ENCODE measurements at places on chromosomes 4 and X.

DNA sequence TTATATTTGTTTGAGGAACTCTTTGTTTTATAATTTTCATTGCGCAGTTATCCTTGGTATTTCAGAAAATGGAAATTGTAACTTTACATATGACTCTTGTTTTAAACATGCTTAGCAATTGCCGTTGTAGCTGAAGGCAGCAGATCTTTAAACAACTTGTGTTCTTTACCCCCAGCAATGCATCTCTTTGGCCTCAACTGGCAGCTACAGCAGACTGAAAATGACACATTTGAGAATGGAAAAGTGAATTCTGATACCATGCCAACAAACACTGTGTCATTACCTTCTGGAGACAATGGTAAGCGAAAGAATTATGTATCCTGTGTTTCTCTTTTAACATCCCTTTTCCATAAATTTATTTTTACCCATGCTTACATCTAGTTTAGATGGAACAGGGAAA is 263.6 kb downstream of the DCTD start:
- DNase-seq = no peak

DNA sequence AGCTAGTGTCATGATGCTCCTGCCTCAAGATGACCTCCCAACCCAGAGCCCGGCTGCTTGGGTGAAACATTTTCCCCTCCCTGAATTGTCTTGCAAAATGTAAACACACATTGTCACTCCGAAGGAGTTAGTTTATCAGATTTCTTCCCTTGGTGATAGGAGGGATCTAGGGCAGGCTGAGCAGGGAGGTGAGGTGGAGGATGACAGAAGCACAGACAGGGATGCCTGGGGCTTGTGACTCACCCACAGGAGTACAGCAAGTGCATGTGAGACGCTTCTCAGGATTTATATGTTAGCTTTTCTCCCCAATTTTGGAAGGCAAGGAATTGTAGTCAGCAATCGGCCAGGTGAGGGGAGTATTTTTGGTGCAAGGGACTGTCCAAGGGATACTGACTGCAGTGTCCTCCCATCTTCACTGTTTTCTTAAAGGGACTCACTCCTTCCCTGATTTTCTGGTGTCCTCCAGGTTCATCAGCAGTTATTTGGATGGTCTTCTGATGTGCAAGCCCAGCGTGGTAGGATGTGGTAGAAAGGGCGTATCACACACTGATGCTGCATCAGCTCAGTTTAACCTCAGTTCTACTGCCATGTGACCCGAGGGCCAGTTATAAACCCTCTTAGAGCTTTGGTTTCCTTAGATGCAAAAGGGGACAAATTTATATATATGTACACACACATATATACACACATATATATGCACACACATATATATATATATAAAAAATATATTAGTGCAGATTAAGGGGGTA is 46.2 kb upstream of the IGFBP7 start:
- no peak for DNase-seq

GRCh38 chr4:54231768-54232688 is 2.9 kb downstream of the PDGFRA start:
- DNase-seq = no peak

- no peak for DNase-seq
These were observed 48.8 kb downstream of the IGFBP7 start for GRCh38 chr4:57061395-57061794.

GRCh38 chr4:3199653-3200422 is 49.1 kb upstream of the MSANTD1 start:
- no peak for DNase-seq

DNA sequence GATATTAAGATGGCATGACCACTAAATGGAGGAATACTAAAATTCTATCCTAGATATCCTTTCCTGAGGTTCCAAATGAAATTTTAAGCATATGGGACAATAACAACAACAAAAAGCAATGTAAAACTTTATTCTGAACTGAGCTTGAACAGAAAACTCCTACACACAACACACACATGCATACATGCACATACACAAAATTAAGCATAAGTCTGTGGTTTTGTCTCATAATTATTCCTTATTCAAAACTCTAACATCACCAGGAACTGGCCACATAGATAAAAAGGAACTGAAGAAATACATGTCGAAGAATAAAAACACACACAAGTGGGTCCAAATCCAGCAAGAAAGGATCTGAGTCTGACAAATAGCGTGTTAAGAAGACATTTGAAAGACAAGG is 168.0 kb downstream of the COX18 start:
- no peak for DNase-seq

DNA sequence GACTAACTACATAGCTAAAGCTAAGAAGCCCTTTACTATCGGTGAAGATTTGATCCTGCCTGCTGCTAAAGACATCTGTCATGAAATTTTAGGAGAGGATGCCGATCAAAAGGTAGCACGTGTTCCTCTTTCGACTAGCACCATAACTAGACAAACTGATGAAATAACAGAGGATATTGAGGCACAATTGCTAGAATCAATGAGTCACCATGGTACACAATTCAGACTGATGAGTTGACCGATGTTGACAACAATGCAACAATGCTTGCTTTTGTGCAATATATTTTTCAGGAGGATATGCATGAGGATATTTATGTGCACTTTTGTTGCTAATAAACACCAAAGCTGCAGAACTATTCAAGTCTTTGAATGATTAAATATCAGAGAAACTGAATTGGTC is 24.3 kb downstream of the TBCK start:
- DNase-seq = no peak

DNA sequence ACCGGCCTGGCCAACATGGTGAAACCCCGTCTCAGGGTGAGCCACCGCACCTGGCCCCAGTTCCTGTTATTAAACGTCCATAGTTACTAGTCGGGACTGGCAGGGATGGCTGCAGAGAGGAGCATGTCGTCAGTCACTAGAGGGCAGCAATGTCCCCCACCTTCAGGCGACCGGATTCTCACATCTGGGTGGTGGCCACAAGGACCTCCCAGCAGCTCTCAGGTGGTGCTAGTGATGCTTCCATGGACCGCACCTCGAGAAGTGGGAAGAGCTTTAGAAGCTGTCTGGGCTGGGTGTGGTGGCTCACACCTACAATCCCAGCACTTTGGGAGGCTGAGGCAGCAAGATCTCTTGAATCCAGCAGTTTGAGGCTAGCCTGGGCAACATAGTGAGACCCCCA is 13.3 kb upstream of the IL3RA start:
- peak; percentile 23 for DNase-seq

DNA sequence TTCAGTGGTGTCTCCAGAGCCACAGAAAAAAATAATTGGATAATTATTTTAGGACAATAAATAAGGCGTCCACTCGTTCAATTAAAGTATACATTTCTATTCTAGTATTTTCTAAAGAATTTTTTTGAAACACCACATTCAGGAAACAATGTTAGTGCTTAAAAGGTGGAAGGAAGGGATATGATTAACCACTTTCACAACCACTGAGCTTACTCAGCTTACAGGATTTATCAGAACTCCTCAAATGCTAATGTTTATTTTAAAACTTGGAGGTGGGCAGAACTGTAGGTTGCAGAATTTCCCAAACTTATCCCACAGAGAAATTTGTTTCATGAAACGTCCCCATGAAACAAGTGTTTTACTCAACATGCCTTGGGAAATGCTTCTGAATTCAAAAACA is 54.3 kb upstream of the MAGEB2 start:
- no peak for DNase-seq

- no peak for DNase-seq
These were observed 11.3 kb downstream of the BMP2K start for GRCh38 chr4:78787392-78788006.

- no peak for DNase-seq
These were observed 16.3 kb downstream of the NDNF start for GRCh38 chr4:121056066-121056465.

GRCh38 chr4:99875071-99875470 is 19.2 kb downstream of the LAMTOR3 start:
- DNase-seq = no peak

GRCh38 chr4:26815706-26816105 is 44.9 kb upstream of the STIM2 start:
- DNase-seq = no peak

GRCh38 chrX:40167850-40168479 is 70.2 kb upstream of the BCOR start:
- no peak for DNase-seq

GRCh38 chr4:168240821-168241220 is 77.7 kb downstream of the DDX60 start:
- no peak for DNase-seq

GRCh38 chr4:140930557-140930956 is 174.4 kb upstream of the TBC1D9 start:
- DNase-seq = no peak

- DNase-seq = no peak
These were observed 106.3 kb downstream of the SORCS2 start for GRCh38 chr4:7298619-7299009.

DNA sequence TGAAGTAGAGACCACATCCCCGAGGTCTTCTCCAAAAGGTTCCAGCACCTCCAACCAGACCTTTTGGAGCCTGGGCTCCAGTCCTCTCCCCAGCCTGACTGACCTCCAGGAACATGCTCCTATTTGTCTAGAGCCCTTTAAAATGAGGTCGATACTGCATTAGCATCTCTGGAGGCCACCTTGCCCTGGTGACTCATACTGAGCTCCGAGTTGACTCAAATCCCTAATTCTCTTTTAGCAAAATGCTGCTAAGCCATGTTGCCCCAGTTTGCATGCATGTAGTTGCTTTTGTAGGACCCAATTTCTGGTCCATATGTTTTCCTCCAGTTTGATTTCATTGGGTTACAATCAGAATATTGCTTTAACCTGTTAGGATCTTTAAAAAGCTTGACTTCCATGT is 43.5 kb upstream of the CITED1 start:
- no peak for DNase-seq

DNA sequence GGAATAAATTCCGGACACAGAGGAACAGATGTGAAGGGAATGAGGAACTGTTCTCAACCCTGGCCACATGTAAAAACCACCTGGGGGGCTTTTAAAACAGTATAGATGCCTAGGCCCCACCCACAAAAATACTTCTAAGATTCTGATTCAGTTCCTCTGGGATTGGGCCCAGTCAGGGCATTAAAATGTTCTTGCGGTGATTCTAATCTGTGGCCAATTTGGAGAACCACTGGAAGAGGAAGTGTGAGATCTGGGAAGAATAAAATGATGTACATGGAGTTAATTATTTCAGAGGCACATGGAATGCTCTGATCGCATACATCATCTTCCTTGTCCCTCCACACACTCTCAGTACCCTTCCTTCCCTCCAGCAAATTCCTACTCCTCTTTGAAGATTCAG is 192.2 kb downstream of the APBB2 start:
- no peak for DNase-seq

- DNase-seq = no peak
These were observed 469.0 kb downstream of the IDS start for GRCh38 chrX:149036086-149036485.

GRCh38 chr4:95531141-95531540 is 17.6 kb downstream of the UNC5C start:
- no peak for DNase-seq

- DNase-seq = no peak
These were observed 104.9 kb upstream of the PSAPL1 start for GRCh38 chr4:7539659-7540058.

- no peak for DNase-seq
These were observed 5.6 kb downstream of the QRFPR start for GRCh38 chr4:121375262-121375661.

- DNase-seq = no peak
These were observed 20.8 kb downstream of the CLCN4 start for GRCh38 chrX:10177601-10178000.

- no peak for DNase-seq
These were observed 130.8 kb downstream of the COL4A6 start for GRCh38 chrX:108307132-108308085.

DNA sequence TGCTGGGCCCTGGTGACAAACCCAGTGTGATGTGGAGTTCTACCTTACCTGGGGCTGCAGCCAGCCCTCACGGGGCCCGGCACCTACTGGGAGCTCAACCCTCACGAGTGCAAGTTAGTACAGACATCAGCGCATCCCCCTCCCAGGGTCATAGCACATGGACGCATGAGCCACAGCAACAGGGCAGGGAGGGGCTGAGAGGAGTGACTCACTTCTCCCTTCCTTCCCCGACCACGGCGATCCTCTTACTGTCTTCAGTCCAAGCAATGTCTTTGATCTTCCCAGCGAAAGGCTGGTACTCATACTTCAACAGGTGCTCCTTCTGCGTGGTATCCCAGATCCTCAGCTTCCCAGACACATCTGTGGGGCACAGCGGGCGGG is 17.8 kb downstream of the WDR1 start:
- no peak for DNase-seq

- DNase-seq = no peak
These were observed 52.8 kb upstream of the CCSER1 start for GRCh38 chr4:90074322-90074886.

DNA sequence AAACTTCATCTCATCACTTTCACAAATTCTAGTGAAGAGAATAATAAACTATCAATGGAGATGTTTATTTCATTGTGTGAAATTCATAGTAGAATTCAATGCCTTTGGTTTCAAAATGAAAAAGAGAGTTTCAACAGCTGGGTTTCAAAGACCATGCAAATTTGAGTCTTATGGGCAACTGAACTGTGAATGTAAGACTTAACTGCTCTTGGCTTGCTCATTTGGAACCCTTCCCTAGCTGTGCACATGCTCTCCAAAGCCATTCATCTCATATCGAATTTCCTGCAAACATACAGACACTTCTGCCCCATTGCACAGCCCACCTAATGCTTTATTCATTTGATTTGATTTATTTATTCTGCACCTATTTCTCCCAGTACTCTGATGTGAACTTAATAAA is 154.5 kb downstream of the GRXCR1 start:
- DNase-seq = no peak

GRCh38 chr4:139700568-139700967 is 34.9 kb downstream of the MGST2 start:
- DNase-seq = no peak

DNA sequence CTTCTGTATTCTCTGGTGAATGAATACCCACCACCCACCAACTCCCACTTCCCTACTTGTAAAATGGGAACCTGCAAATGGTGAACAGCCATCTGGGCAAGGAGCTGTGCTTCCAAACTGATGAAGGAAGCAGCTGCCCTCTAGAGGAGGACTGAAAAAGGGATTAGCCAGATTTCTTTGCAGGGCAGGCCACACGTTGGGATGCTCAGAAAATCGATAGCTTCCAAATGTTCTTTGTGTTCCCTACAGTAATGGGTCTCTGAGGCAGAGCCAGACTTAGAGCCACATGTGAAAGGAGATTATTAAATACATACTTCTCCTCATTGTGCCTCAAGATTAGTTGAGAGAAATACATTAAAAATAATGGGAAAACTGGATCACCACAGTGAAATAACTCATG is 39.3 kb upstream of the LPAR4 start:
- DNase-seq = no peak

- no peak for DNase-seq
These were observed 611.2 kb downstream of the RPA4 start for GRCh38 chrX:97494756-97495372.

Measured in stimulated activated CD8-positive, alpha-beta memory T cell treated with anti-CD3 and anti-CD28 coated beads, Interleukin-2, amount 100 ng/mL, for 1 hour (primary cell).